ENCODE measurements at places on chromosomes 5 and 9.

GRCh38 chr5:80584770-80585169 lies 14.7 kb upstream of the ANKRD34B start:
- DNase-seq, result no peak

DNA sequence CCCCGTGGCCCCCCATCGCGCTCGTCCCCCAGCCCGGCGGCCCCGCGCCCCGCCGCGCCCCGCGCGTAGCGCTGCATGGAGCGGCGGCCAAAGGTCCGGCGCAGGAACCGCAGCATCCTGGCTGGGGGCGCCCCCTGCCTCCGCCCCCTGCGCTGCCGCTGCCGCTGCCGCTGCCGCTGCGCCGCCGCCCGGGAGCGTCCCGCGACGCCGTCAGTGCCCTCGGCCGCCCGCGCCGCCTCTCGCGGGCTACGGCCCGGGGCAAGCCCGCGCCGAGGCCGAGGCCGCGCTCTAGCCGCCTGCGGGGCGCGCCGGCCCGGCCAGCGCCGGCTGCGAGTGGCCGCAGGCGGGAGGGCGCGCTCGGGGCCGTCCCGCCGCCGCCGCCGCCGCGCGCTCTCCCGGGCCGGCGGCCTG lies 523 bp downstream of the EPB41L4B start:
- peak; percentile 18 for DNase-seq

DNA sequence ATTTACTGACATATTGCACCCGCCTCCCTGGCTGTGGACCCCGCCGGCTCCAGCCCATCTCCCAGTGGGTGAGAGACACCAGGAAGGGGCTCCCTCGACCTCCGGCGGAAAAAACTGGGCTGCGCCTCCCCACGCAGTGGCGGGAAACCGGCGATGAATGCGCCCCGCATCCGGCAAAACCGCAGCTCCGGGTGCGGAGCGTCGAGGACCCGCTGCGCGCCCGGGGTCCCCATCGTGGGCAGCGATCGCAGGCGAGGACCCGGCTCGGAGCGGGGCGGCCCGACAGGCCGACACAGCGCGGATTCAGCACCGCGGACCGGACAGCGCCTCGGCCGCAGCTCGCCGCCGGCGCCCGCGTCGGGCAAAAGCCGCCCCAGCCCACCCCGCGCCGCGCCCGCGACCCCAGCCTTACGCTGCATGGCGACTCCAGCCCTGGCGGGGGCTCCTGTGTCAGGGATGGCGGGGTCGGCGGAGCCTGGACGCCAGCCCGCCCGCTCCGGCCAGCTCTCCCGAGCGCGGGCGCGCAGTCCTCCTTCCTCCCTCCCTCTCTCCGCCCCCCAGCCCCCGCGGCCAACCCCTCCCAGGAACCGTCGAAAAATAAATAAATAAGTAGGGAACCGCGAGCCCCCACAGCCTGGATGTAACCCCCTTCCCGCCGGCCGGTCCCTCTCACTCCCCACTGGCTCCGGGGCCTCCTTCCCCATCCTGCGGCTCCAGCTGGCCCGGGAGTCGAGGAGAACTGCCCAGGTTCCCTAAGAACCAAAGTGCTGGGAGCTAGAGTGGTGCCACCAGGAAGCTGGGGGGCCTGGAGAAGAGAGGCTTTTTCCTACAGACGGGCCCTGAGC lies 3.1 kb downstream of the LHX3 start:
- peak; percentile 43 for DNase-seq

GRCh38 chr5:145531038-145531734 lies 304.0 kb downstream of the PRELID2 start:
- no peak for DNase-seq

GRCh38 chr9:14320271-14321181 lies 6.6 kb upstream of the NFIB start:
- no peak for DNase-seq

DNA sequence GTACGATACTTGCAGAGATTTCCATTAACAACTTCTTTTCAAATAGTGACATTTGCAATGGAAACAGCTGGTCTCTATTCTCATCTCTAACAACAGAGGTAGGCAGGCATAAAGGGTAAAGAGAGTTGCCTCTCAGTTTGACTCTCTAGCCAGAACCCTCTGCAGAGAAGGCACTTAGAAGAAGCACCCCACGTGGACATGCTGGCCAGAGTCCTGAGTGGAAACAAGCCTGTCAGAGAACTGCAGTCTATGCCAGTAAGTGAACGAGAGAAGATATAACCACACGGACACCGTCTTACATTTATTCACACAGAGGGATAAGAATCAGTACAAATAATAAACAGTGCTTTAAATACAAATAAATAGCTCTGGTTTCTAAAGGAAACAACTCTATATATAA lies 11.0 kb upstream of the LHX6 start:
- DNase-seq, result no peak

DNA sequence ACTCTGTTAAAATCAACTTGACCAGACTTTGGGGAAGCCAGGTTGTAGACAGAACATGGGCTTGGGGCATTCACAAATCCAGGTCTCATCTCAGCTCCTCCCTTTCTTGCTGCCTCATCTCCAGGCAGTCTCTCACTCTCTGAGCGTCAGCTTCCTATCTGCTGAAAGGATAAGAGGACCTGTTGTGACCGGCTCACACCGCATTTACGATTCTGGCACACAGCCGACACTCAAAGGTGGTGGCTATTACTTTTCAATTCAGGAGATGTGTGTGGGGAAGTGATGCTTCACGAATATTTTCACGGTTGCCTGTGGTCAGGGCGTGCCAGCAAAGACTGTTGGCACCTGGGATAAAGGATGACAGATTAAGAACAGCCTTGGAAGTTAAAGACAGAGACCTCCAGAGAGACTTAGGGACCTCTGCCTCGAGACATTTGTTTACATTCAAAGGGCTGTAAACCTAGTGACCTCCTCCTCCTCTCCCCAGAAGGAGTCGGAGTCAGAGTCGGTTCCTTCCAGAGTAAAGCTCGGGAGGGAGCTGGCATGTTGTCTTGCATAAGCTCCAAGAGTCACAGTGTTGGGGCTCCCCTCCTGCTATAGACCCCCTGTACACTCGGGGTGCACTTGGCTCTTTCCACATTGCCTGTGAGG lies 83.2 kb downstream of the AK8 start:
- DNase-seq, result no peak

DNA sequence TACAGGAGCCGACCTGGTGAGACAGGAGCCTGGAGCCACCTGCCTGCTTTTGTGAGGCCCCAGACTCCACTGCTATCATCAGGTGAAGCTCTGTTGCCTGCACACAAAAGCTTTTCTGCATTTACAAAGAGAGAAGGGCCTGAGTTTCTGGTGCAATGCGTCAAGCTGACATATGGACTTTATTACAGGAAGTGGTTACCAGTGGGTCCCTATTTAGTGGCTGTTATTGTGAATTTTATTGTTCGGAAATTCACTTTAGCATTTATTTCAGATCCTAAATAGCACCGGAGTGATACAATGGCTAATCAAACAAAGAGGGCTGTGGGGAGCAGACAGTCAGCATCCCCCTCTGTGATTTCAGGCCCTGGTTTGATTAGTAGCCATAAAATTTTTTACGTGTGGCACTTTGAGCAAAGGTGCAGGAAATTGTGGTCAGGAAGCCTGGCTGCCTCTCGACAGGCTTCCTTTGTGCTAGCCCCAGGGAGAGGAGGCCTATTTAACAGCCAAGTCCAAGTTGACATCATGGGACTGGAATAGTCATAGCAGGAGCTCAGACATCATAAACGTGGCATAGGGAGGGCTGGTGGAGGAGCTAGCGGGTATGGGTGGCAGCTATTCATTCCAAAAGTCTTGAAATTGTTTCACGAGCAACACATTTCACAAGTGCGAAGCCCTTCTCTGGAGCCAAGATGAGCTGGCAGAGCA lies 8.4 kb downstream of the TGFBI start:
- DNase-seq, result peak; percentile 72

DNA sequence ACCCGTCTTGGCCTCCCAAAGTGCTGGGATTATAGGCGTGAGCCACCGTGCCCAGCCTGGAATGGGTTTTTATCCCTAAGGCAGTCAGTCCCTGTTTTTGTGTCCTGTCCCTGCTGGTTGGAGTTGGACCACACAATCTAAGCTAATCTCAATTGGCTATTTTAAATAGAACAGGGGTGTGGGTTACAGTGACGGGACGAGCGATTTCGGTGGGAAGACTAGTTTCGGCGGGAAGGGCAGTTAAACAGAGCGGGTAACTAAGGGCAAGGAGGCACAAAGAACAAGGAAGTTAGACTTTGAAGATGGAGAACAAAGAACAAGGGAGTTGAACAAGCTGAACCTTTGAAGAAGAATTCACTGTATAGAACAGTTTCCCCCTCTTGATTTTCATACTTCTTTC lies 1.4 kb downstream of the GTF3C5 start:
- no peak for DNase-seq

GRCh38 chr5:156477196-156477595 lies 150.2 kb downstream of the SGCD start:
- no peak for DNase-seq

DNA sequence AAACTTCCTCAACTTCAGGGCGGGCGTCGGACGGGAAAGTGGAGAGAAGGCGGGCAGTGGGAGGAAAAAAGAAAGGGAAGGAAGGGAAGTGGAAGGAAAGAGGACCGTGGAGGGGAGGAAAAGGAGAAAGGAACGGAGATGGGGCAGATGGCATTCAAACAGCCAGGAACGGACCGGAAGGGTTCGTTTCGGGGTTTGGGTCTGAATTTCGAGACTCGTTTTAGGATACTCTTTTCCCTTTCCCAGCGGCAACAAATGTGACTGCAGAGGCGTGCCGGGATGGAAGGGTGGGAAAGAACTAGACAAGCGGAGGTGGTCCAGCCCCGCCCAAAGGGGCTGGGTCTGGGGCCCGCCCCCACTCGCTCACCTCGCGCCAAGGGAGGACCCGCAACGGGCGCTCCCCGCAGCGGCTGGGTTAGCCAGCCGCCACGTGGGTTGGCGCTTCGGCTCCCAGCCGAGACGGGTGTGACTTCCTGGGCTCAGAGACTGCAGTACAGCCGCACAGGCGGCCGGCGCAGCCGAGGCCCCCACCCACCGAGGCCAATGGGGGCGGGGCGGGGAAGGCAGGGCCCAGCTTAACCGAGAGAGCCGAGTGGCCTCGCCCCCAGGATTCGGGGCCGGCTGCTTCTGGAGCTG lies 2.7 kb downstream of the VCAN start:
- DNase-seq, result peak; percentile 88

GRCh38 chr5:133403741-133404364 lies 208.5 kb downstream of the FSTL4 start:
- DNase-seq, result no peak

DNA sequence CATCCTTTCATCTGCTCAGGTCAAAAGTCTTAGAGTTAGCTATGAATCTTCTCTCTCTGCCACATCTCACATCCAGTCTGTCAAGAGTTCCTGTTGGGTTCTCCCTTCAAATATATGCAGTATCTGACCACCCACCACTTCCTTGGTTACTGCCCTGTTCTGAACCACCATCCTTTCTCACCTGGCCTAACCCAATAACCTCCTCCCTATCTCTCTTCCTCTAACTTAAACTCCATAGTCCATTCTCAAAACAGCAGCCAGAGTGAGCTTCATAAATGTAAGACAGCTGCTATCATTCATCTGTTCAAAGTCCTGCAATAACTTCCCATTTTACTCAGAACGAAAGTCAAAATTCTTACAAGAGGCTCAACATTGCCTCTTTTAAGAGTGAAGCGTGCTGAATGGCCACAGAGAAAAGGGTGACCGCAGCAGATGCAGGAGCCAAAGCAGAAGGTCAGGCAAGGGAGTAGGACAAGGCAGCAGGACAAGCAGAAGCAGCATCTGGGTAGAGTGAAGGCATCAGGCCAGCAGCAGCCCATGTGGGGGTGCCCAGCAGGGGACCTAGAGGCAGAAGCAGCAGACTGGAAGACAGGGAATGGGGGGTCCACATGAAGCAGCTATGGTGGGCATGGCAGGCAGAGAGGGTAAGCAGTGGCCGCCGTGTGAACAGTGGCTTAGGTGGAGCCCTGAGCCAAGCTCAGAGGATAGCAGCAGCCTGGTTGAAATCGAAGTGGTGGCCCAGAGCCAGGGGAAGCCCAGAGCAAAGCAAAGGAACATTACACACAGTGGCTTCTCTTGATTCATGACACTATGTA lies 39.3 kb upstream of the CDC42SE2 start:
- peak; percentile 92 for DNase-seq

GRCh38 chr5:53397141-53397757 lies 83.2 kb upstream of the FST start:
- no peak for DNase-seq

DNA sequence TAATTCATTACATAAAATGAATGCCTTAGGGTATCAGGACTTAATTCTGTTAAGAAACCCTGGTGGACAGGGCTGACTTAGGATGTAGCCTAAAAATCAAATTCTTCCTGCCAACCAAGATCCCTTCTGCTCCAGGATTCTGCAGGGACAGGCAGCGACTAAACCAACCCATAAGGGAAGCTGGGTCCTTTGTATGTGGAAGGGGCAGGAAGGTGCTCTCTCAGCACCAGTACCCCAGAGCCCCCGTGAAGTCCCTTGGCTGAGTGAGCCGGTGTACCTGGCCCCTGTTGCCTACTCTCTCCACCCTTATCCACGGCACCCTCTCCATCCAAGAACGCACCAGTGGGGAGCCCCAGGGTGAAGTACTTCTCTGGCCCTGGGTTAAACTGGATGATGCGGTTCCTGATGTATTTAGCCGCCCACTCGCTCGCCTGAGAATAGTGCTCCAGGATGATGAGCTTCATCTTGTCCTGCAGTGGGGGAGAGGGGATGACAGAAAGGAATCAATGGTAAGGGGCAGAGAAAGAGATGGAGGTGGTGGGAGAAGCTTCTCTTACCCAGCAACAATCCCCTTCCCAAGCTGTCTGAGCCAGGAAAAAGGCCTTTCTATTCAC lies 1.1 kb downstream of the GNPDA1 start:
- no peak for DNase-seq

DNA sequence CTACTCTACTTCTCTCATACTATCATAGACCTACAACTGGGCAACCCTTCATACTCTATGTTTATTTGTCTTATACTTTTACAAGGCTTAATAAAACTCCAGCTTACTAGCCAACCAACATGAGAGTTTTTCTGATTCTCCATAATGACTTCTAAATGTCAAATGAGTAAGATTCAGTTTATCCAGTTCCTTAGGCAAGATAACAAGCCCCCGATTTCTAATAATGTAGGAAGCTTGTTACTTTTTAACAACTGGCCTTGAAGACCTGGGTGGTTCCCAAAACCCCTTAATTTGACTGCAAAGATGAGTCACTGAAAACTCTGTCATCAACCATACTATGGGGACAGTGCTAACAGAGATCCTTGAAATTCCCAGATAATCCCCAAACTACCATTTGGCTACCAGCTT lies 294.6 kb upstream of the ACTBL2 start:
- no peak for DNase-seq

DNA sequence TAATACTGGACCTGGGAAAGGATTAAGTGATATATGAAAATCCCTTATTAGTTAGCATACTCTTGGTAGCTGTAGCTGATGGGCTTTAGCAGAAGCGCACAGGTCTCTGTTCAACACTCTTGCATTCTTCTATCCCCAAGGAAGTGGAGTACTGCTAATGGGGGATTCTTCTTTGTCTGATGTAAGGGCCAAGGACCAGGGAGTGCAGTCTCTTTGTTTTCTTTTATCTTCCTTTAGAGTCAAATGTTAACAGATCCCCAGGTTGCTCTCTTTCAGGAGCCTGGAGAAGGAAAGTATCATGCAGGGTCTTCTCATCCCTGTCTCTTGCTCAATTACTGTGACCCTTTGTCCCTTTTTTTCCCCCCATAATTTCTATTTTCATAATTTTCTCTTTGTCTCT lies 1146.9 kb upstream of the DMAC1 start:
- DNase-seq, result no peak

Data from suppressor macrophage (primary cell).